ENCODE measurements at places on chromosomes 5 and 9.
A peak's percentile ranks its signal among the peaks of the same experiment; 100 is the strongest.

DNA sequence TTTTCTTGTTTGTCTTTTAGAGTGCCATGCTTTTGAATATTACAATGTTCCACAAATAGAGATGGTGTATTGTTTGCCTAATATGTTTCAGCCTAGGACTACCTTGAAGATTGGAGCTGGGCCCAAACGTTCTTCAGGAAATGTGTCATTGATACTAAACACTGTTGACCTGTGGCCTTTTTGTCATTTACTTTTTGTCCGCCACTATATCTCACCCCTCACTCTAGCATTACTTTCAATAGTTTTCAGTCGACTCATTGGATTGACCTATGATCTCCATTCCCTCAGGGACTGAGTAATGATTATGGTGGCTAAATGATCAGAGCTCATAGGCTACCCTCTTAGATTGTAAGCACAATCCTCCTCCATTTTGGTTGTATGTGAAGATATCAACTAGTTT is 115.8 kb downstream of the NUDT12 start:
- no peak for DNase-seq

DNA sequence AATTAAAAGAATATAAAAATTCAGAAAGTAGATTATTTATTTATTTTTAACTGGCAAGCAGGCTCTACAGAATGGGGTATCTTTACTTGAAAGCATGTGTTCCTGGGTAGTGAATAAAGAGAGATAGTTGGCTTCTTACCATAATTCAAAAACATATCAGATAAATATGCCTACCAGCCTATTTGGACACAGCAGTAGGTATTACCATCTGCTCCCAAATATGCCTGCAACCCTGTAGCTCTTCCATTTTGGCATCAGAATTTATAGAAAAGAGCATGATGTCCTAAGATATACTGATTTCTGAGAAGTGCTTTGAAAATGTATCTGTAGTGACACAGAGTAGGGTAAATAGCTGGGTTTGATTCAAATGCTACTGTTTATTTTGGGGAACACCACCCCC is 1300.5 kb upstream of the DMAC1 start:
- no peak for DNase-seq

GRCh38 chr9:88786291-88787079 is 204.8 kb upstream of the S1PR3 start:
- DNase-seq, result no peak

- no peak for DNase-seq
Measured at GRCh38 chr5:126464016-126464415, 40.8 kb downstream of the GRAMD2B start.

DNA sequence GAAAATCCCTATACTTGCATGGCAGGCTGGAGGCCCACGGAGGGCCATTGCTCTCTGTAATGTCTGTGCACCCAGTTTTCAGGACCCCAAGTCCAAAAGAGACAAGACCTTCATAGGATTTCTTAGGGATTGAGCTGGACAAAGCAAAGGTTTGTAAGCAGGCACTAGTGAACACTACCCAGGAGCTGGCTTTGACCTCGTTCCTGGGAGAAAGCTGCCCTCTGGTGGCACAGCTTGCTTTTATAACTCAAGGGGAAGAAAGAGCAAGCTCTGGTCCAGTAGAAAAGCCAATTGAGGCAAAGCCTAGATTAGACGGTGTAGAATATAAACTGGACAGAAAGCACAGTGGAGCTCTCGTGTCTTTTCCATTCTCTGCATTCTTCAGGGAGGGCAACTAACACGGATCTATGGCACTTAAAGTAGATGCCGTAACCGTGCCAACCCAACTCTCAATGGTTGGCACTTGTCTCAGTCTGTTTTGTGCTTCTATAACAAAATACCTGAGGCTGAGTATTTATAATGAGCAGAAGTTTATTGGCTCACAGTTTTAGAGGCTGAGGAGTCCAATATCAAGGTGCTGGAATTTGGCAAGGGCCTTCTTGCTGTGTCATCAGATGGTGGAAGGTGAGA is 7.9 kb downstream of the GABRP start:
- DNase-seq, result peak; percentile 42

- DNase-seq, result no peak
Measured at GRCh38 chr5:68225911-68226545, 10.5 kb downstream of the PIK3R1 start.

DNA sequence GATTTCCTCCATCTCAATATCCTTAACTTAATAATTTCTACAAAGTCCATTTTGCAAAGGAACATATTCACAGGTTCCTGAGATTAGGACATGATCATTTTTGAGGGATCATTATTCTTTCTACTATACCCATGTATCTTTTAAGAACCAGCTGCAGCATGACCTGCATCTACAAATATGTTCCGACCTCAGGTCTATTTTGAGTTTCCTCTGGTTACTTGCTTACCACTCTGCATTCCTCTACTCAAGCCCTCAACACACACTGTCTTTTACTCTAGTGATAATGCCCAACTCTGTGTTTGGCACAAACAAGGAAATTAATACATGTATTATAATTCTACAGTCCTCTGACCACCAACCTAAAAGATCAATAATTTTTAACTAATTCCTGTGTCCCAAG is 386.1 kb downstream of the DNAH5 start:
- no peak for DNase-seq

DNA sequence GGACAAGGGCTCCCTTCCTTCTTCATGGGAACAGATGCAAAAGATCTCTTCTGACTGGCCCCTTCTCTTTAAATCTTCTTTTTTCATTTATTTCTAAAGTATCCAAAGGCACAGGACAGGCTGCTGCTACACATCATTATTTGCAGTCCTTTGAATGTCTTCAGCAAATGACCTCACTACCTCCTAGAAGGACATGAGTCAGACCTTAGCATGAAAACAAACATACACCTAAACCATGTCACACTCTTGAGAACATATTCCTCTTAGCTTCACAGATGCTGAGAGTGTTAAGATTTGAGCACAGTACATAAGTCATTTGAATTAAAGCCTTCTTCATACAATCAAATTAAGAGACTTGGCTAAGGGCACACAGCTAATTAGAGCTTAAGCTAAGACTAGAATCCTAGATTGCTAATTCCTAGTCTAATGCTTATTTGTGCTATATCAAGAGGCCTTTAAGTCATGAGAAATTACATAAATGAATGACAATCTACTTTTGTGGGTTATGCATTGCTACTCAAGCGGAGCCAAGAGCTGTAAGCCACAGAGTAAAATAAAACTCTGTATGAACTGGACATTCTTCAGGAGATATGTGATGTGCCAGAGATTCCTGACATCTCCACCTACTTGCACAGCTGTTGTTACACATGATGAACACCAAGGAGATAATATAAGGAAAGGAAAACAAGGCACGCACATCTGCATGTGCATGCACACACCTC is 109.1 kb upstream of the PTGER4 start:
- peak; percentile 12 for DNase-seq

DNA sequence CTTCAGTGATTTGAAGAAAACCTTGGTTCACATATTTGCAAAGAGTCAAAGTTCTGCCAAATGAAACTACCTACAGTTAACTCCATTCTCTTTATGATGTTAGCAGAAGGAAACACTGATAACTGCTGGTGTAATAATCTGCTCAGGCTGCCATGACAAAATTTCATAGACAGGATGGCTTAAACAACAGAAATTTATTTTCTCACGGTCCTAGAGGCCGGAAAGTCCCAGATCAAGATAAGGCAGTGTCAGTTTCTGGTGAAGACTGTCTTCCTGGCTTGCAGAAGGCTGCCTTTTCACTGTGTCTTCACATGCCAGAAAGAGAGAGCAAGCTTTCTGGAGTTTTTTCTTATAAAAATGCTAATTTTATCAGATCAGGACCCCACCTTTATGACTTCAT is 102.4 kb upstream of the PARP8 start:
- no peak for DNase-seq

- DNase-seq, result no peak
Measured at GRCh38 chr5:178808886-178809285, 50.9 kb upstream of the ZNF354B start.

DNA sequence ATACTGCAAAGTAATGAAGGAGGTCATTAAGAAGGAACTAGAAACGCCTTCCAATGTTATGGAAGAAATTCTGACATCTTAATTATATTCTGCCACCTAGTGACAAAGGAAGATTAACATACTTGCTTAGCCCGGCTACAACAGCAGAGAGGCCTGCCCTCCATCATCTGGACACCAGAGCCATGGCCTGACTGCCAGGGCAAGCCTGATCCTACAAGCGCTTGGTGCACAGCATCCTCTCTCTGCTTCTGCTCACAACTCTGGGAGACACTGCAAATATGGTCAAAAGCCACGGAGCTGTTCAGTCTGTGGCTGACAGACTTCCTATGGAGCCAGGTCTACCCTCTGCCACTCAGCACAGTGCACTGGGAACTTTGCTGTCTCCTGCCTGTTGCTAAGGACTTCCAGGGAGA is 87.3 kb upstream of the SLC44A1 start:
- DNase-seq, result peak; percentile 61

- no peak for DNase-seq
Measured at GRCh38 chr9:107898761-107899160, 409.2 kb upstream of the KLF4 start.

DNA sequence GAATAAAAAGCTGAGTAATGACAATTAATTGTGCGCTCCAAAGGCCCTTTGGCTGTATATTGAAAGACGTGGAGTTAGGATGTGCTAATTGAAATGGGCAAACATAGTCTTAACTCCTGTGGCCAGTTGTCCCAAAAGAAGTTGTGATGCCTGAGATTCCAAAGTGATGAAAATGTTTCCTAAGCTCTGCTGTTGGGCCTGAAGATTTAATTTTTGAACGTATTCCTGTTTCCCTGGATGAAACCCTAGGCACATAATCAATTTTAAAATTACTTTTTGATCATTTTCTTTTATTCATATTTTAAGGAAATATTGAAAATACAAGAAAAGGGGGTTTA is 87.9 kb downstream of the PRDM6 start:
- no peak for DNase-seq
